Thyroid gland (tissue), 4 donors: ENCODE measurements at places on chromosomes 7 and 10. TPM values are rescaled to one million over a fixed set of nuclear protein-coding genes. Genes with fewer than 3 reads are reported as not detected.

Gene TEX47
- not detected for total RNA-seq

Gene OR2F1
- total RNA-seq = not detected

Gene ARHGEF35
- total RNA-seq = 69.1 TPM

Gene IKZF1
- 8.9 TPM for total RNA-seq

Gene SFTPA1
- not detected for total RNA-seq

Gene SNX10
- total RNA-seq = 2.8 TPM

Gene UCMA
- total RNA-seq = not detected

Gene FAM13C
- 16.5 TPM for total RNA-seq

Gene CUBN
- 31.0 TPM for total RNA-seq

Gene STEAP2
- total RNA-seq = 11.9 TPM

Gene AFAP1L2
- total RNA-seq = 356 TPM

Gene SUN3
- total RNA-seq = not detected

Gene EVX1
- not detected for total RNA-seq

Gene BTBD16
- total RNA-seq = not detected
